ENCODE measurements at places on chromosomes 11 and 22.

DNA sequence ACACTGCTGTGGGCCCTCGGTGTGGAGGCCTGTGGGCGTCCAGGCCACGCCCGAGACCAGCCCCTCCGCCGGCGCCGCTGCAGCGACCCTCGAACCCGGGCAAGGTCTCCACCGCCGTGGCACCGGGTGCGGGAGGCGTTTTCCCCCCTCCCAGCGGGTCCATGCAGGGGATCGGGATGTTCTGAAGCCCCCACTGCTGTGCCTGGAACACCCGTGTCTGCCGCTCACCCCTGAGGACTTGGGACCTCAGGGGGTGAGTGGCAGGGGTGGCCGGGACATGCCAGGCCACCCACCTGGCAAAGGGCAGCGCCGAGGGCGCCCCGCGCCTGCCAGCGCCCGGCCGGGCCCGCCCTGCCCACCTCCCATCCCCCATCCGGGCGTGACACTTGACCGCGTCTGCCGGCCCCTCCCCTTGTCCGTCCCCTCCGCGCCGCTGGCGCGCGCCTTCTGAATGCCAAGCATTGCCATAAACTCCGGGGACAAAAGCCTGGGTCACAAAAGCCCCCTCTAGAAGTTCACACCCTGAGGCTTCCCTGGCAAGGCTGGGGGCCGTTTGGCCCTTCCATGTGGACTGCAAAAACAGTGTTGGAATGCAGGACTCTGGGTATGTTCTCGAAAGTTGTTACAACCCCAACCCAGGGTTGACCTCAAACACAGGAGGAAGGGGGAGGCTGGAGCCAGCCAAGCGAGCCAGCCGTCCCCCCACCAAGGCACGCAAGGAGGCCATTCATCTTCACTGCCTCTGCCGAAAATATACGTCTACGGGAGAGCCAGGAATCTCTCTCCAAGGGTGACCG is 819 bp upstream of the KCNQ1OT1 start:
- DNase-seq = no peak

DNA sequence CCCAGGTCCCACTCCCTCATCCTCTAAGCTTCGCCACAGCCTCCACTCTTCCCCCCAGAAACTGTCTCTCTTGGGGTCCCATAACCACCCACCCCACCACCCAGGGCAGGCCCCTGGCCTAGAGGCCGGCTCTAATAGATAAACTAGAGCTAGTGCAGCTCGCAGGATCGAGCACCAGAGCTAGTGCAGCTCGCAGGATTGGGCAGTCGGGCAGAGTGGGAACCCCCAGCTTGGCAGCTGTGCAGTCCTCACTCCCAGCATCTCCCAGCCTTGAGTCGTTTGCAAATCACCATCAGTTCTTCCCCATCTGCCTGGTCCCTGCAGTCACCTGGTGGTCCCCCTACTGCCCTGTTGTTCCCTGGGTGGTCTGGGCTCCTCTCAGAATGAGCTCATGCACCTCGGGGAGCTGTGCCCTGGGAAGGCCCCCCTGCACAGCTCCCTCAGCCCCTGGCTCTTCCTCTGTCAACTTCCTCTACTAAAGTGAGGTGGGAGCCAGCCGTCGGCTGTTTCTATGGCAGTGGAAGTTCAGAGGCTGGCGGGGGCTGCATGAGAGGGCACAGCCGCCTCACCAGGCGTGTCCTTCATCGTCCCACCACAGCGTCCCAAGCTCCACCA is 15.5 kb upstream of the SHANK2 start:
- no peak for DNase-seq

GRCh38 chr11:79663017-79663416 is 222.2 kb upstream of the TENM4 start:
- no peak for DNase-seq

- no peak for DNase-seq
These were observed 18.3 kb downstream of the AMOTL1 start for GRCh38 chr11:94786264-94787126.

DNA sequence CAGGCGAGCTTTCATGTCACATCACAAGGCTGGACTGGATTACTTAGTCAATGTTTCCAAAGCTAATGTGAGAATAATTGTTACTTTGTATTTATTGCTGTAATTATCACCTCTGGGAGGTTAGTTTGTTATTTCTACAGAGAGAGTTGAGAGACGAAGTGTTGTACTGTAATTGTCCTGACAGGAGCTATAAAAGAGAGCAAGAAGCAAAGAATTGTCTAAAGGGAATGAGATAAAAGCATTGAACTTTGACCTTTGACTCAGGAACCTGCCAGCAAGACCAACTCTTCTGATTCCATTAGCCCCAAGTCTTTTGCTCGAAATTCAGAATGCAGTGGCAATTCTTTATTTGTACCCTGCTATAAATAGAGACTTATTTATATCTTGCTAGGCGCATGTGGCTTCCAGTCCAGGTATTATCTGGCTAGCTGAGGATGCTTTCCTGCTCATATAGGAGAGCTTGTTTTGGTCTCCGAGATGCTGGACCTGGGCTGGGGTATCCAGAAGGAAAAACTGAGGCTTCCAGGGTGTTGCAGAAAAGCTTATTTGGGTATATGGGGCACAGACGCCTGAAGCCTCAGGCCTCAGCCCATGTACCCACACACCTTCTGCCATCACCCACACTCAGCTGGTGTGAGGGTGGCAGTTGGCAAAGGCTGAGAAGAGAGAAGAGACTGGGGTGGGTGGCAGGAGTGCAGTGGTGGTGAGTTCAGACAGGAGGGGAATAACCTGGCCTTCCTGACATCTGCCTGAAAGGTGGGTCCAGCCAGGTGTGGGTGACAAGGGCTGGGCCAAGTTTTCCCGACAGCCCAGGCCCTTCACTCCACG is 40.7 kb downstream of the SYT13 start:
- no peak for DNase-seq

- no peak for DNase-seq
These were observed 125.5 kb downstream of the SIK3 start for GRCh38 chr11:116972691-116973090.

GRCh38 chr11:69928975-69929374 is 109.8 kb upstream of the FGF3 start:
- DNase-seq = no peak

GRCh38 chr11:44973632-44974401 is 23.1 kb upstream of the TP53I11 start:
- DNase-seq = no peak

DNA sequence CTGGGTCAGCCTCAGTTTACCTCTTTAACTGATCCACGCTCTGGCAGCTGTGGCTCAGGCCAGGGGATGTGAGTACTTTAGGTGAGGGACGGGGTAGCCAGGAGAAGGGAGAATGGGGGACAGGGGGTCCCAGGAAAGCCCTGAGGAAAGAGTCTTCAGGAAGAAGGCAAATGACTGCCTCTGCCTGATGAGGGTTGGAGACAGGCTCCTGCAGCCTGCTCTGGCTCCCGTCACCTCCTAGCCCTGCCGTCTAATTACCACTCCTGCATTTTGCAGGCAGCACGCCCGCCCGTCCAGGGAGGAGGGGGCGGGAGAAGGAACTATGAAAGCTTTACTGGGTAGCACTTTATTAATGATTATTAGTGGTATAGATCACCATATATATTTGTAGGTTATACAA is 116.6 kb downstream of the CEP164 start:
- no peak for DNase-seq

DNA sequence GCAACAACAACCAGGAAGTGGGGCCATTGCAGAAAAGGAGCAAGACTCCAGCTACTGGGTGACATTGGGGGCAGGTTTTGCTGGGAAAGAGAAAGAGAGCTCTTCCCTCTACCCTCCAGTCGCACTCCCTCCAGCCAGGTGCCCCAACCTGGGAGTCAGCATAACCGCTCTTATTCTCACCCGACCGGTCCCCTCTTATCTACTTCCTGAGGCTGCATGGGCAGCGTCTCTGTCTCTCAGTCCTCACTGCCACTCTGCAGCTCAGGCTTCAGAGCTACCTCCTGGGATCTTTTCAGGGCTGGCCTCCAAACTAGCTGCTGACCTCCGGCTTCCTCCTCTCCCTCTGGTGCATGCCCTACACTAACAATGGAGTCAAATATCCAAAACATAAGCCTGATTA is 5.1 kb downstream of the ZNF70 start:
- DNase-seq = no peak

- DNase-seq = no peak
These were observed 682 bp downstream of the PGAP2 start for GRCh38 chr11:3808861-3809623.

DNA sequence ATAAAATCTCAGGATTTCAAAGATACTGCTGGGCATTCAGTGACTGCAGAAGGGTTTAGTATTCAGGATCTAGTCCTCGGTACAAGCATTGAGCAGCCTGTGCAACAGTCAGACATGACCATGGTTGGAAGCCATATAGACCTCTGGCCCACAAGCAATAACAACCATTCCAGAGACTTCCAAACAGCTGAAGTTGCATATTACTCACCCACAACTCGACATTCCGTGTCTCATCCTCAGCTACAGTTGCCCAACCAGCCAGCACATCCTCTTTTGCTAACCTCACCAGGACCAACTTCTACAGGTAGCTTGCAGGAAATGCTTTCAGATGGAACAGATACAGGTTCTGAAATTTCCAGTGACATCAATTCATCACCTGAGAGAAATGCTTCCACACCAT is 156.8 kb downstream of the C11orf91 start:
- no peak for DNase-seq

GRCh38 chr22:20406686-20407408 is 12.9 kb downstream of the ZNF74 start:
- no peak for DNase-seq

DNA sequence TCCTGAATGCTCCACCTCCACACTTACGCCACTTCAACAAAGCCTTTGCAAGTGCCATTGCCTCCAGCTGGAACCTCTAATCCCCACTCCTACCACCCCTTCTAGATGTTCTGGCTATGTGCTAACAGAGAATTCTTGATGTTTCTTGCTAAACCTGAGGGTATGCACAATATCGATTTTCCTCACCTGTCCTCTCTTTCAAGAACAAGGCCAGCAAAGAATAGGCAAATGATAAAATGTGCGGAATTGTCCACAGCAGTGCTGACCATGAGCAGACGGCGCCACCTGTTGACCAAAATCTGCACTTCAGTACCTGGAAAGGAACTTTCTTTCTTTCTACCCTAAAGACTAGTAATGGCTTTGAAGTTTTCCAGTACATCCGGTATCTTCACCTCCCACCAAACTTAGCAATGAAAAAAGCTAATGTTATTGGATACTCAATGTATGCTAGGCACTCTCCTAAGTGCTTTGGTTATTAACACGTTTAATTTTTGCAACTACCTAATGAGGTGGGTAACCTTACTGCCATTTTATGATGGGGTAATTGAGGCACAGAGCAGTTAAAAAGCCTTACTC is 3.4 kb downstream of the TIMM10 start:
- DNase-seq = peak; percentile 57

DNA sequence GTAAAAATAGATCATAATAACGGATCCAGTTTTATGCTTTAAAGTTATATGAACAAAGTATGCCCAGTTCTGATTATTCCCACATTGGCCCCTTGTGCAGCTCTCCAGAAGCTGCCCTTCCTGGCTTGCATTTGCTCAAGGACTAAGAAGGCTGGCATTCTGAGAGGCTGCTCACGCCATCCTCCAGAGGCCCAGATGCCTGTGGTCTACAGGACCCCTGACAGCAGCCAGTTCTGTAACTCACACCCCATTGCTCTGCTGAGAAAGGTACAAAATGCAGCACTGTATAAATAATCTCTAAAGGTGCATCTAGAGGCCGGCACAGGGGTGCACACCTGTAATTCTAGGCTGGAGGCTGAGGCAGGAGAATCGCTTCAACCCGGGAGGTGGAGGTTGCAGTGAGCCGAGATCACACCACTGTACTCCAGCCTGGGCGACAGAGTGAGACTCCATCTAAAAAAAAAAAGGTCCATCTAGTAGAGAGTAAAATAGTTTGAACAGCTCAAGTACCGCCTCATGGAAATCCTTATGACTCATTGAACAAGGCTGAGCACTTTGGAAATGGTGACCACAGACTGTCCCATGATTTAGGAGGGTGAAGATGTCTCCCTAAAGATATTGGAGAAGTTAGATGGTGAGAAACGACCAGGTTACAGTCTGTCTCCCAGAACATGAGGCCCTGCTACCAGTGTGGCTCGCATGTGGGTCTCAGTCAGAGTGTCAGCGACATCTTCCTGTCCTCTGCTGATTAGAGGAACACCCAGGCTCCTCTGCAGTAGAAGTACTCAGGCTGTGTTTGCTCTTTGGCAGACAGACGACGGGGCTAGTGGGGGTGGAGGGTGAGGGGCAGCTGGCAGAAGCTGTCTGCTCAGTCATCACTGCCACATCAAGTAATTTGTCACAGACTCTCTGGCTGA is 56.3 kb downstream of the KREMEN1 start:
- no peak for DNase-seq

- DNase-seq = no peak
These were observed 2190.5 kb upstream of the RAG2 start for GRCh38 chr11:38788561-38788960.

DNA sequence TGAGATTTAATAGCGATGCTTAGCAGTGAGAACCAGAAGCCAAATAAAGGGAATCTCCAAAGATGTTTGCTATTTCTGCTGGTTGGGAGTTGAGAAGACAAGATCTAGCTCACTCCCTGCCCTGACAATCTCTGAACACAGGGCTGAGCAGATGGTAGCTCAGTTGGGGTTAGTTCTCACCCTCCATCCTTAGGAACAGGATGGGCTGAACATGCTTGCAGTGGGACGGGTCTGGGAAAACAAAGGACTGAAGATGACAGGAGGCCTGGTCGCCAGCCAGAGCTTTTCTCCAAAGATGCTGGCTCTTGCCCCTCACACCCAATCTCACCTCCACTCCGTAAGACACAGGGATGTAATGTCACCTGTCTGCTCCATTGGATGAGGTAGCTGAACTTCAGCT is 72.7 kb downstream of the SC5D start:
- no peak for DNase-seq

GRCh38 chr11:35317253-35317652 is 102.1 kb downstream of the SLC1A2 start:
- DNase-seq = no peak

GRCh38 chr11:12222055-12222792 is 111.8 kb downstream of the MICAL2 start:
- DNase-seq = no peak

DNA sequence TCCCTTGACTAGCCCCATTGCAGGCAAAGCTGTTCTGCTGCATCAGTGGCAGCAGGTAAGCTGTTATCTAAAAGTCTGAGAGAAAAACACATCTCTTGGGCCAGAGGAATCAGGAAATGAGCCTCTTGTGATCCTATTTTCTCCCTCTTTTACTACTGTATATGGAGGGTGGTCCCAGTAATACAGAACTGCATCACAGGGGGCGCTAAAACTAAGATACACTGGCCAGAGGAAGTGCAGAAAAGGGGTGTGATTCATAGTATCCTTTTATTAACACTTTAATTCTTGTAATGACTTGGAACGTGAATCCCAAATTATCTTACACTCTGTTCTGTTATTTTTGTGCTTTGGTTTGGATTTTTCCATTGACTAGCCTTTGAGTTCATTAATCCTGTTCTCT is 8.8 kb upstream of the MED17 start:
- DNase-seq = no peak

- no peak for DNase-seq
These were observed 263.1 kb downstream of the TMEM135 start for GRCh38 chr11:87300640-87301380.

DNA sequence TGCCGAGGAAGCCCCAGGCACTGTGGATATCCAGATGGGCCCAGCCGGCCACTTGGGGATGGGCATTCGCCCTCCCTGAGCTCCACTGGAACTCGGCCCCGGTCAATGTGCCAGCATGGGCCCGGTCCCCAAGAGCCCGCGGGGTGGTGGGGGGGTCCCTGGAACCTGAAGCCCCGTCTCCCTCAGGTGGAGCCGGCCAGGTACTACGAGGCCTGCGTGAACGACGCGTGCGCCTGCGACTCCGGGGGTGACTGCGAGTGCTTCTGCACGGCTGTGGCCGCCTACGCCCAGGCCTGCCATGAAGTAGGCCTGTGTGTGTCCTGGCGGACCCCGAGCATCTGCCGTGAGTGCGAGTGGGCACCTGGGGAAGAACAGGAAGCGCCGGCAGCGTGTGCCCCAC is 21.2 kb downstream of the MUC5AC start:
- no peak for DNase-seq
